ENCODE measurements at places on chromosomes 7 and 10. TPM values are rescaled to one million over a fixed set of nuclear protein-coding genes. Genes with fewer than 3 reads are reported as not detected.

INHBA gene
- 2.7 TPM for total RNA-seq

ANKRD61 gene
- total RNA-seq = 0.42 TPM

SSC4D gene
- total RNA-seq = 11.8 TPM

MGAM2 gene
- total RNA-seq = not detected

CCDC136 gene
- total RNA-seq = 43.7 TPM

TMEM184A gene
- 1.8 TPM for total RNA-seq

ZNF467 gene
- 0.50 TPM for total RNA-seq

C10orf53 gene
- total RNA-seq = not detected

H2BK1 gene
- total RNA-seq = not detected

RFC2 gene
- 90.5 TPM for total RNA-seq

TSPAN15 gene
- total RNA-seq = 11.6 TPM

POLR3A gene
- 35.8 TPM for total RNA-seq

NEURL1 gene
- 0.73 TPM for total RNA-seq

DNA sequence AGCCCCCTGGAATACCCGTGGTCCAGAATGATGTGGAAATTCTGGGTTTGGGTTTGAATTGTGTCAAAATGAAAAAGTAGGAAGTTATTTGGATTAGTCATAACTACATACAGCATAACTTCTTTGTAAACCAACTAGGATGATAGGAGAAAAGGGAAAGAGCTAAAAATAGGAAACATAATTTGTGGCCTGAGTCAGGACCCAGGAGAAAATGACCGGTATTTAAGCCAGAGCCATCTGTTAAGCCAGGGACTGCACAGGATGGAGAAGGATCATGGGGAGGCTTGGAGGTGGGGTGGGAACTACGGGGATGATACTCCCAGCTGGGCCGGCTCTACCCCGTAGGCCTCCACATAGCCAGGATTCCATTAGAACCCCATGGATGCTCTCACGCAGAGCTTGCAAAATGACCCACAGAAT, 98.6 kb downstream of the MYOF start:
- DNase-seq = no peak

- DNase-seq = no peak
These were observed 39.6 kb upstream of the ELMO1 start for GRCh38 chr7:37488163-37488764.

DNA sequence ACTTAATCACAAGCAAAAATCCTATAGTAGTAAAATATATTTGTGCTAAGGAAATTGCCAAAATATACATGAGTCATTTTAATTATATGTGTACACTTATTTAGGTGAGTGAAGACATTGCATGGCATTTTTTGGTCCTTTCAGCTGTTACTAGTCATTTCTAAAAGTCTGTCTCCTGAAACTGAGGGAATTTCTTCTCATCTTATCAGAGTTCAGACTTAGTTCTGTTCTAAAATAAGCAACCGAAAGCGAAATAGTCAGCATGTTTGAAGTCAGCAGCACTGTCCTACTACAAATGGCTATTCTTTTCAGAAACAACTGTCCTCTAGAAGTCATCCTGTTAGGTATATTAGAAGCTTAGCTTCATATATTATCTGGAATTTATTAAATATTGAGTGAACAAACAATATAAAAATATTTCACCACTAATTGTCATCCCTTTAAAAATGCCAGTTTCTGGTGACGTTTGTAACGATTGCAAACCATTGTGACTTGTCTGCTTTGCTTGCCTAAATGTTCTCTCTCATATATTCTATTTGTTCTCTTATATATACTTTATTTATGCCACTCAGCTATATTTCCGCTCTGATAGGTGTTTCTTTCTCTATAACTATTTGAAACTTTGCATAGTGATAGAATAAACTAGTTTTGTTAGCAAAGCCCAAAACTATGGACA, 227.4 kb upstream of the KAT6B start:
- DNase-seq = no peak

GRCh38 chr7:36967387-36967786, 243.1 kb upstream of the AOAH start:
- no peak for DNase-seq

- no peak for DNase-seq
These were observed 80.6 kb upstream of the TBX20 start for GRCh38 chr7:35334506-35334905.

DNA sequence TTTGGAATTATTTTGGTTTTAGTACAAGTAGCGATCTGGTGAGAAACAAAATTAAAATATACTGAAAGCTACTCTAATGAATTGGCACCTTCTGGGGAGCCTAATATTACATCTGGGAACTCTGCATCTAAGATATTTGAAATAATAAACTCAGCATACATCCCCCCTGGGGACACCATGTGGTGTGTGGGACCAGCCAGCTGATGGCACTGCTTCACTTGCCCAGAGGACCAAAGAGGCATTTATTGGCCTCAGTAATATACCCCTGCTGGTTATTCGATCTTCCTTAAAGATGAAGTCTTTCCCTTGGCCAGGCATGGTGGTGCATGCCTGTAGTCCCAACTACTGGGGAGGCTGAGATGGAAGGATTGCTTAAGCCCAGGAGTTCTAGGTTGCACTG, 195.1 kb upstream of the AUTS2 start:
- DNase-seq = no peak

- no peak for DNase-seq
These were observed 46.9 kb upstream of the STK17A start for GRCh38 chr7:43535810-43536585.

- no peak for DNase-seq
These were observed 464.8 kb downstream of the SEMA3D start for GRCh38 chr7:84722086-84722485.

DNA sequence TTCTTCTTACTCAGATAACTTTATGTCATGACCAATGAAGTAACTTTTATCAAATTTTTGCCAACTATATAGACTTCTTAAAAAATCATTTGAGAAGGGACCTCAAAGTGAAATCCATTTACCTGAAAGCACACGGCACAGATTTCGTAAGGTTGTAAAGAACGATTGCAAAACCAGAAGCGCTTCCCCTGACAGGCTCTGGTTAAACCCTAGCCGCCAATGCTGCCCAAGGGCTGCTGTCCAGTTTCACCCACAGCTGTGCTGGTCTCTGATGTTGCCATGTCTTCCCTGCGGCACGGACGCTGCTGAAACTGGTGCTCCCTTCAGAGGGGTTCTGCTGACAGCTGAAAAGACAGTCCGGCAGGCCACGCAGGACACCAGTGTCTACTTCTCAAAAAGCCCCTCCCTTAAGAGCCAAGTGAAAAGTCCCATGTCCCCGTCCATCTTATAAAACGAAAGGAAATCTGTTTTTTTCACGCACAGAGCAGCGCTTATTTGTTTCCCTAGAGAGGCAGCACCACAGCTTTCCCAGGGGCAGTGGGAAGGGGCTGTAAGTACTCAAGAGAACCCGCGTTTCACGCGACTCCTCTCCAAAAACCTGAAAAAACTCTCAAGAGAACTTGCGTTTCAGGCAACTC, 32.5 kb downstream of the GNA12 start:
- DNase-seq = no peak

GRCh38 chr10:113506476-113506875, 46.4 kb upstream of the HABP2 start:
- no peak for DNase-seq

GRCh38 chr10:83373671-83374070, 765.6 kb upstream of the GHITM start:
- peak; percentile 51 for DNase-seq

- no peak for DNase-seq
These were observed 78.9 kb downstream of the FOXL3 start for GRCh38 chr7:368651-369475.

GRCh38 chr7:29639886-29640595, 76.4 kb downstream of the PRR15 start:
- no peak for DNase-seq

DNA sequence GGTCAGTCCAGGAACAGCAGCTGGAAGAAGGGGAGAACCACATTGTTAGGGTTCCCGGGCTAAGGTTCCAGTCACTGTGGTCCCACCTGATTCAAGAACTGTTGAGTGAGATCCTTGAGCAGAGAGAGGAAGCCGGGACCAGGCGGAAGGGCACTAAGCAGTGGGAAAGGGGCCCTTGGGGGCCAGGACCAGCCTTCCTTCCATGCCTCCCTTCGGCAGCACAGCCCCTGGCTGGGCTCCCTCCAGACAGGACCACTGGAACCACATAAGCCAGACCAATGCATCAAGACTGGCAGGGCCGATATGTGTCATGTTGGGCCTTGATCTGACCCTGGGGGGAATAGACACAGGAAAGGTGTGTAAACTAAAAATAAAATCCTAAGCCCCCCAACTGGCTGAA, 103.9 kb downstream of the STRA8 start:
- no peak for DNase-seq

DNA sequence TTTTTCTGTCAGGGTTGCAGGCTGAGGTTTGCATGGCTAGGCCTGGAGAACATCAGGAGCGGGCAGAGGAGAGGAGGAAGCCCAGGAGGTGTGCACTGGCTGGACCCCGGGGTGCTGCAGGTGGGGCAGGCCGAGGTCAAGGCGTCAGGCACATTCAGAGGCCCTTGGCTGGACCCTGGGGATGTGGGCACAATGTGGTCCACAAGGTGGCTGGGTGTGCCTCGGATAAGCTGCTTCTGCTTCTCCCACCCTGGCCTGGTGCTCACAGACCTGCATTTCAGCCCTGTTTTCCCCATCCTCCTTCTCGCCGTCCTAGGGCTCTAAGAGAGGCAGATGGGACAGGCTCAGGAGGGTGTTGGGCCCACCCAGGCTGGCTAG, 108.2 kb downstream of the ADCY1 start:
- DNase-seq = peak; percentile 32

GRCh38 chr10:34922138-34922537, 107.0 kb upstream of the PARD3 start:
- DNase-seq = no peak

DNA sequence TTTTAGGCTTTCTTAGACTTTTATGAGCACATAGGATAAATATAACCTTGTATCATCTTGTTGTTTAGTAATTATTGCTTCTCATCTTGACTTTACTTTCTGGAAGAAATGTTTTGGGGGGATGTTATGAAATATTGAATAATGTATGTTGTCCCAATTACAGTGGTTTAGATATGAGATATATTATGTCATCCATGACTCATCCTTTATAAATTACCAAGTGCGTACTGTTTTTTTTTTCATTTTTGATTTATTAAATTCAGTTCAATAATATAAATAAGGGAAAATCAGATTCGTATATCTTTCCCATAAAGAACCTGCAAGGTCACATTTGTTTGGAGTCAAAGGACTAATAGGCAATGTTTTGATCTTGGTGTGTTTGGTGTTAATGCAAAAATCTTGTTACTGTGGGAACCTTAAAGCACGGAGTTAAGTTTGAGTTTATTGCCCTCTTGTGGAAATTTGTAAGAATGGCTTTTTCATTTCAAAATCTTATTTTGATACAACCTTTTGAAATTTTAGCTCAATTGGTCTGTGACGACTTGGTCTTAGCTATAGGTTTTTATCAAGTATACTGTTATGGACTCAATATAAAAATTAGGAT, 108.6 kb downstream of the SRI start:
- DNase-seq = no peak

GRCh38 chr10:24468281-24468751, 255.4 kb downstream of the ARHGAP21 start:
- no peak for DNase-seq

- DNase-seq = no peak
These were observed 269.3 kb downstream of the BICC1 start for GRCh38 chr10:58781873-58782488.

DNA sequence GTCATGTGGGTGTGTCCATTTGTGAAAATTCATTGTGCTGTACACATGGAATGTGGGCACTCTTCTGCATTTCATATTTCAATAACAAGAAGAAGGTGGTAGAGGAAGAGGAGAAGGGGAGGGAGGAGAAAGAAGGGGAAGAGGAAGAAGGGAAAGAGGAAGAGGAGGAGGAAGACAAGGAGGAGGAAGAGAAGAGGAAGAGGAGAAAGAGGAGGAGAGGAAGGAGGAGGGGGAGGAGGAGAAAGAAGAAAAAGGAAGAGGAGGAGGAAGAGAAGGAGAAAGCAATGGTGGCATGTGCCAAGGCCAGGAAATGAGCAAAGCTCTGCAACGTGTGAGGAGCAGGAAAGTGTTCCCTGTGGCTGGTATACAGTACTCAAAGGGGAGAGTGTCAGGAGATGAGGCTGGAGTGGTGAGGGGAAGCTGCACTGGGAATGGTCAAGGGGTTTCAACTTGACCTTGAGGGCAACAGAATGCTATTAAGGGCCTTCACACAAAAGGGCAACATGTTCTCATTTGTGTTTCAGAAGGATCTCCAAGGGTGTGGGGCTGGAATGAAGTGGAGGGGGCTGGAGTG, 40.5 kb downstream of the WNT2 start:
- DNase-seq = no peak

DNA sequence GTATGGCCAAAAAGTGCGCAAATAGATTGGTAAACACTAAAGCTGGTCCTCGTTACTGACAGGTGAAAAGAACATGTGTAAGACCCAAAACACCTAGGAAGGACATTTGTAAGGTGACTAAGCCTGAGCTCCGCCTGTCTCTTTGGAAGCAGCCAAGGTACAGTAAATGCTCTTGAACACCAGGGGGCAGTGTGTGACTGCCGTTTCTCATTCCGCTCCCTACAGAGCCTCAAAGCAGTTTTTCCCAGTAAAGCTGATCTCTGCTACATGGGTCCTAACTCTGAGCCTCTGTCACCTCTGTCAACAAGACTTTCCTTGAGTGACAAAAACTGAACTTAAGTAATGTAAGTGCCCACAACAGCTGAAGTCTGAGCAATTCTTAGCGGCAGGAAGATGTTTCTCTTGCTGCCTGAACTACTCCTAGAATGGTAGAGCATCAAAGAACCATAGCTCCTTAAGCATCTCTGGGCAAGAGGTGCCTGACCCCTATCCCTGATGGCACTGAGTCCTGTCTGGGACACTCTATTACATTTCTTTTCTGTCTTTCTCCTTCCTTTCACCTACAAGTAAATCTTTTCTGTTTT, 238.0 kb upstream of the INHBA start:
- peak; percentile 78 for DNase-seq

DNA sequence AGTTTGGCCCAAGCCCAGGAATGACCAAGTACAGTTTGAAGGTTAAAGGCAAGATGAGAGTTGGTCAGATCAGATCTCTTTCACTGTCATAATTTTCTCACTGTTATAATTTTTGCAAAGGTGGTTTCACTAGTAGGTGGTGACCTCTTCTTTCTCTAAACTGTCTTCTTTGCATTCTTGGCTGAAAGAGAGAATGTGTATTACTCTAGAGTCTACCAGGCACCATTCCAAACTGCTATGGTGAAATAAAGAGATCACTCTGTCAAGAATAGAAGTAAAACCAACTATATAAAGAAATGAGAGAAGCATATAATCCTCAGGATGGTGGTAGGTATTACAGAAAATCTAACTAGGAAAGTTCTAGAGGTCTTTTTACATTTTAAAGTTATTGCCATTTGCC, 72.7 kb downstream of the DYNC1I1 start:
- DNase-seq = no peak

- no peak for DNase-seq
These were observed 4.6 kb downstream of the EMX2 start for GRCh38 chr10:117547016-117547715.

DNA sequence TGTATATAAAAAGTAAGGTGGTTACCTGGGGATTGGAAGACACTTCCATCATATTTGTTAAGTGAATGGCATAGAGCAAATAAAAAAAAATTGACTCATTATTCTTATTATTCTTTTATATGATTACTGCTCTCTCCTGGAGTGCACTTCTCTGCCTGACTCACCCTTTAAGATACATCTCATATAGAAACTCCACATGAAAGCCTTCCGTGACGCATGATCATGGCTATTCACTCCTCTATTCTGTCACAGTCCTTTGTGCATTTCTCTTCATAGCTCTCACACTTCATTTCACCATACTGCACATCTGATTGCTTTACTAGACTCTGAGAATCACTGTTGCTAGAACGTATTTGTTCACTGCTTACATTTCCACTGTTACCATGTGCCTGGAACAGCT, 597.3 kb downstream of the CNTNAP2 start:
- DNase-seq = no peak
